ENCODE measurements at places on chromosomes 3 and 15.
A peak's percentile ranks its signal among the peaks of the same experiment; 100 is the strongest.

GRCh38 chr15:98708037-98708590 lies 59.8 kb downstream of the IGF1R start:
- DNase-seq = no peak

DNA sequence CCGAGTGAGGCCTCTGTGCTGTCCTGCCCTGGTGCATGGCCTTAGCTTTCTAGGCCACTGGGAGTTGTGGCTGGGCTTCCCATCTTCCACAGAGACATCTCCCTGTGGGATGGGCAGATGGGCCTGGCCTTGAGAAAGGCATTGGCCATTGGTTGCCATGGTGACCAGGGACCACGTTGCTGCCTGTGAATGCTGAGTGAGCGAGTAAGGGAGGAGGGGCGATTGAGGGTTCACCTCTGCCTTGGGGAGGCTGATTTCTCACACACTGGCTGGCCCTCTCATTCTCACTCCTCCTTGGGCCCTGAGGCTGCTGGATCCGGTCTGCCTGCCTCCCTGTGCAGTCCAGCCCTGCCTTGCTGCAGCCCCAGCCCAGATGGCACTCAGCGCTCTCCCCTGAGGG lies 26.4 kb upstream of the DOCK3 start:
- DNase-seq = peak; percentile 26

GRCh38 chr3:18442756-18443664 lies 17.9 kb upstream of the SATB1 start:
- no peak for DNase-seq

GRCh38 chr3:138472141-138472825 lies 37.9 kb downstream of the ESYT3 start:
- no peak for DNase-seq

GRCh38 chr3:9732740-9733115 lies 1.2 kb downstream of the BRPF1 start:
- no peak for DNase-seq

GRCh38 chr15:56920367-56920627 lies 1.9 kb downstream of the TCF12 start:
- no peak for DNase-seq

- DNase-seq = no peak
Observed at GRCh38 chr3:108757404-108757982, at the start of gene RETNLB. RETNLB (minus strand) TSS chr3:108757410; CDS start chr3:108757185, 225 bp downstream.

GRCh38 chr3:69282181-69282580 lies 103.7 kb downstream of the FRMD4B start:
- no peak for DNase-seq

DNA sequence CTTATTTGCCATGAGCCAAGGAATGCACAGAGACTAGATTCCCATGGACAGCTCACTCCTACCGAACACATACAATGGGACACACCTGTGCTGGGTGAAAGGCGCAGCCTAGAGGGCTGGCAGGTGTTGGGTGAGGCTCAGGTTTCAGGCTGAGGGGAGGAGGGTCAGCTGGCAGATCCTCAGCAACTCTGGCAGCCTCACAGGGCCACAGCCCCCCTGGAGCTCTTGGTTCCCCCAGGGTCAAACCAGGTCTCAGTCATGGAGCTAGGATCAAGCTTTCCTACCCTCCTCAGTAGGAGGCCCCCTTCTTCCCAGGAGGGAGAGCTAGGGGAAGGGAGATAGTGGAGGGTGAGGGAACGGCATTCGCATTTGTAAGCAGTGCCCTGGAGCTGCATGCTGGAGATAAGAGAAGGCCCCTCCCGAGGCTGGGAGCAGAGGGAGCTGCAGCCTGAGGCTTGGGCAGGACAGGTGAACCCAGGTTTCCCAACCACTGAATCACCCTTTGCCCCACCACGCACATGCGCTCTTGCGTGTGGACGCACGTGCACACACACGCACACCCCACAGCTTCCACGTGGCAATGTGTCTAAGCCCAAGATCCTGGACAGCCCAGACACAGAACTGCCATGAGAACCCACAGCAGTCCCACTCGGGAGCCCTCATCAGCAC lies 26.3 kb upstream of the TFRC start:
- no peak for DNase-seq

Measured in hypothalamus (tissue), 51 donors.